CD4-positive, alpha-beta T cell treated with Interleukin-4 for 1 hour (primary cell): ENCODE measurements at places on chromosomes 3 and 15.

- DNase-seq = no peak
Observed at GRCh38 chr15:101514318-101514717, 24.8 kb upstream of the PCSK6 start.

- DNase-seq = no peak
Observed at GRCh38 chr3:178217479-178217878, 318.8 kb upstream of the KCNMB2 start.

- DNase-seq = no peak
Observed at GRCh38 chr15:98737159-98737558, 88.8 kb downstream of the IGF1R start.

- no peak for DNase-seq
Observed at GRCh38 chr3:71684046-71684756, 41.0 kb downstream of the EIF4E3 start.

DNA sequence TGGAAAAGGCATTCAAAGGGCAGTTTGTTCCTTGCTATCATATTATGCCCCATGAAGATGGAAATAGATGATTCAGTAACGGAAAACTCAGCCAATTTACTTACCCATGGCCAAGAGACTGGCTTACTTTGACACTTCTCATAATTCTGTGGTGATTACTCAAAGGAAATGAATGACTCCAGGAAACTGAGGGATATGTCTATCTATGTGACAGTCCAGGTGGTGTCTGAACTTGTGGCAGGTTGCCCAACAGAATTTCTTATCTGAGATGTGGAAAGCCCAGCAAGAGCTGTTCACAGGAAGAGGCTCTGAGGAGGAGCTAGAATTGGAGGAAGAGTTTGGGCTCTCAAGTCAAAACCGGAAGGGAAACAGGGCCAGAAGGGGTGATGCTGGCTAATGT, 91.2 kb downstream of the KCNAB1 start:
- no peak for DNase-seq

DNA sequence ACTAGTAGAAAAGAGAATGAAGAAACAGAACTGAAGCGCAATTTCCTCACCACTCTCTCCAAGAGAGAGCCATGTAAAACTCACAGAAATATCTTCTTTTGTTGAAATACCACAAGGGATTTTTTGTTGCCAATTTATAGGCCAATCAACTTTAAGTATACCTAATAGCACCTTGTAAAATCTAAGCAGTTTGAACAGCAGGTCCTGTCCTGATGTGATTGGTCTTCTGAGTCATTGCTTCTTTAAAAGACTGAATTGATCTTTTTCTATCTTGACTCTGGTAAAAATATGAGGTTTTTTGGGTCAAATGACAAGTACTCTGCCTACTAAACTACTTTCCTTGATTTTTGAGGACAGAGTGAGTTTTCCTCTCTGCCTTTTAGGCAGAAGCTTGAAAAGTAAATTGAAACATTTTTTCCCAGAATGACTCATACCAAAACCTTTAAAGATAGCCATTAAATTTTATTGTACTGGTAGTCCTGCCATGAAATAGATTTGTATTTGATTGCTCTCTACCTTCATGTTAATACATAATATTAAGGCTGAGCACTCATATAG, 343.9 kb upstream of the CBLB start:
- peak; percentile 19 for DNase-seq

GRCh38 chr3:55069950-55070349, 142.1 kb upstream of the LRTM1 start:
- DNase-seq = no peak

DNA sequence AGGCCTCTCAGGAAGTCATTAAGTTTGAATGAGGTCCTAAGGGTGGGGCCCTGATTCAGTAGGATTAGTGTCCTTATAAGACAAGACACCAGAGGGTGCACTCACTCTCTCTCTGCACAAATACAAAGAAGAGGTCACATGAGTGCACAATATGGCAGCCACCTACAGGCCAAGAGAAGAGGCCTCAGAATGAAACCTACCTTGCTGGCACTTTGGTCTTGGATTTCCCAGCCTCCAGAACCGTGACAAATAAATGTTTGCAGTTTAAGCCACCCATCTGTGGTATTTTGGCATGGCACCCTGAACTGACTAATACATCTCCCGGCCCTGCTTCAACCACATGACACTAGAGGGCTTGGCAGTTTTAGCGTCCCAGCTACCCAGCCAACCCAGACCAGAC, 73.9 kb upstream of the CHRNB4 start:
- DNase-seq = no peak

DNA sequence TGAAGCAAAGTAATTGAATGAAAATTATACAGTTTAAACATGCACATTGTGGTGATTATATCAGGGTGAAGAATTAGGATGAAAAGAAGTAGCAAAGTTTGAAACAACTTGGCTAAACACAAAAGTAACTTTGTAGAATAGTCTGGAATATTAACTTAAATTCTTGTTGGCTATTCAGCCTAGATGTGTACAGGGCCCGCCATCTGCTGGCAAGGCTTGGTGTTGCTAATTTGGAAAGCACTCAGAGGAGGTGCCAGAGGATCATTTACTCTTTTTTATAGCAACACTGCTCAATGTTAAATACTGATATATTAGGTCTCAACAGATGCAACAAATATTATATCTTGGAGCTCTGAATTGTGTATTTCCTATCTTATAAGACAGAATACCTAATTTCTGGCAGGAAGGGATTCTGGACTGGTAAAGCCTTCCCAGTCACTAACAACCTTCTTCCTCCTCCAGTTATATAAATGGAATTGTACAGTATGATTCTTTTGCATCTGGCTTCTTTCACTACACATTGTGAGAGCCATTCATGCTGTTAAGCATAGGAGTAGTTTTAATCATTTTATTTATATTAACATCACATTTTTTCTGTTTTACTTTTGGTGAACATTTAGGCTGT, 36.1 kb downstream of the TTC23 start:
- DNase-seq = peak; percentile 58

GRCh38 chr3:75075158-75075557, 460.7 kb upstream of the CNTN3 start:
- no peak for DNase-seq

GRCh38 chr3:194967151-194968117, 281.8 kb downstream of the FAM43A start:
- DNase-seq = no peak

DNA sequence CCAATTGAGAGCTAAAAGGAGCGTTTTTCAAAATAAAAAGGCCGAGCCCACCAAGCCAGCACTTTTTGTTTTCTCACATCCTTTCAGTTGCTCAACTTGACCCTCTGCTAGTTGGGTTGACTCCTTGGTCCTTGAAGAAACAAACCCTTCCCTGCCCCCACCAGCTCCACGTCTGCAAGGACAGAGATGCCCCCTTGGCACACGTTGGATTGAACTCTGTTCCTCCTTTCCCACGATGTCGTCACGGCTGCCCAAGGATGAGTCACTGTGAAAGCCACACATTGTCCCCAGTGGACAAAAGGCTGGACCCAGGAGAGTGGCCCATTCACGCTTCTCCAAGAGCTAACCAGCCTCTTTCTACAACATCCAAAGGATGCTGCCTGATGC, 43.0 kb upstream of the SPATA12 start:
- DNase-seq = no peak

DNA sequence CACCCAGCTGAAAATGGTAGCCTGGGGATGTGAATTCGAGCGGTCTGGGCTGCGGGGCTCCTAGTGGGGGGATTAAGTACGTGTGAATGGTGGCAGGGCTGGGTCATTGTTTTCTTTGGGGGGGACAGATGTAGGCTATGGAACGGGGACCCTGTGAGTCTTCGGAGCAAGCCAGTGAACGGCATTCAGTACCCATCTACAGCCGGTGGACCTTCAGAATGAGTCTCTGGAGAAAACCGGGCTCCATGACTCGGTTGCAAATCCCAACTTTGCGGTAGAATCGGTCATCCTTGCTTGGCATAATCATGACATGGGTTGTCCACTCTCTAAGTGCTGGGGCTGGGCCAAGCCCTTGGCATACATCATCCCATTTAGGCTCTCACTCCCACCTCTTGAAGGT, 7.2 kb upstream of the EOMES start:
- DNase-seq = no peak

- DNase-seq = no peak
Observed at GRCh38 chr3:133074977-133075376, 36.8 kb downstream of the TMEM108 start.

GRCh38 chr3:11650391-11650790, 6.7 kb upstream of the VGLL4 start:
- no peak for DNase-seq

DNA sequence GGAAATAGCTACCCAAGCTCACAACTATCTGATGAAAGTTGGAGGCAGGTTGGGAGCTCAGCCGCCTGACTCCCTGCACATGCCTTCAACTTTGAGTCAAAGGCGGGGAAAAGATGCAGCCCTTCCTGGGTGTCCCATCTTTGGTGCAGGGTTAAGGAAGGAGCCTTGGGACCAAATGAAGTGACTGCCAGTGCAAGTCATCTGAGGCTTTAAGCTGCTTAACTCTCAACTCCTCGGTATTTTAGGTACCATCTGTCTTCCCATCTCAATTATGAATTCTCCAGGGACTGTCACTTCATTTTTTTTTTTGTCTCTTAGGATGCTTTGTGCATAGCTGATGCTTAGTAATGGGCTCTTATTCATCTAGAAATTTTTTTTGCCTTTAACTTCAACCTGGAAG, 408.8 kb upstream of the C2CD4B start:
- DNase-seq = no peak

DNA sequence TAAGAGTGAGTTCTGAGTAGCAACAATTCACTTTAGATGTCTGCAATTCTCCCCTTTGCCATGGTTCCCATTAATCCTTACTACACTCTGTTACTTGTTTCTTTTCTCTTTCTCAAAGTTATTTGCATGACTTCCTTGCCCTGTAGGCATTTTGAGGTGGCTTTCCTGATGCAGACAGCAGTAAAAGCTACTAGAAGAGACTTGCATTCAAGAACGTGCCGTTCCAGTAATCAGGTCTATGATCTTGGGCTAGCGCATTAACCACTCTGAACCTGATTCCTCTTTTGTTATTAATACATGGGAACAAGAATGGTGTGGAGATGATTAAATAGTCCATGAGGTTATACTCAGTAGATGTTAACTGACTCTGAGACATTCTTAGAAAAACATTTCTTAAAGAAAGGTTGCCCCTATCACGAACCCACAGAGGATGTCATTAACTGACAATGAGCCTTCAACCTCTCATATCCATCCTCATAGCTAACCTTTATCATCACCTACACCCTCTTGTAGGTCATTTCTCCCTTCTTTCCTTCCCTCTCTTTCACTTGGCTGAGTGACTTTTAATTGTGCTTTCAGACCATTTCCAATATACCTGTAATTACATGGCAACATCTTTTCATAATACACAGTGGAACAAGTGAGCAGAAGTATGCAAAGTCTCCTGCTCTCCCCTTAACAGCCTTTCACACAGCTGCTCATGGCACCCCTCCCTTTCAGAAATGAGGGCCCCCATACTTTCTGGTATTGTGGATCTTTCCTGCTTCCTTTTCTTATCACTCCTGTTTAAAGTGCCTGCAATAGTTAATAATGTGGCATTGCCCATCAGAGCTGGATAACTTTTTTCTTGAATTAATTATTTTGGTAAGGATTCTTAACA, 175.9 kb downstream of the CHST2 start:
- DNase-seq = no peak

DNA sequence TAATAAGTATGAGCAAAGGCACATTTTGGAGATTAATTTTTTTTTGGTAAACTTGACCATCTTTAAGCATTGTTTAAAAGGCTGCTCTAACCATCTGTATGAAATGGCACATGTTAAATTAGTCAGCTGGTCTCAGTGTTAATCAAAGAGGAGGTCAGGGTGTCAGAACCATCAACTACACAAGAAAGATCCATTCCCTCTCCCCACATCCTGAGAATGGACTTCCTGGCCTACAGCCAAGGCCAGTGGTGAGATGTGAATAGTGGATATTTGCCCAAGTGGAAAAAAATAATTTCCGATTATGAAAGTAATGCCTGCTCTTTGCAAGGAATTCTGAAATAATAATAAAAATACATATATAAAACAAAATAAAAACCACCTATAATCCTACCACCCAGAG, 641.7 kb downstream of the NR2F2 start:
- no peak for DNase-seq

DNA sequence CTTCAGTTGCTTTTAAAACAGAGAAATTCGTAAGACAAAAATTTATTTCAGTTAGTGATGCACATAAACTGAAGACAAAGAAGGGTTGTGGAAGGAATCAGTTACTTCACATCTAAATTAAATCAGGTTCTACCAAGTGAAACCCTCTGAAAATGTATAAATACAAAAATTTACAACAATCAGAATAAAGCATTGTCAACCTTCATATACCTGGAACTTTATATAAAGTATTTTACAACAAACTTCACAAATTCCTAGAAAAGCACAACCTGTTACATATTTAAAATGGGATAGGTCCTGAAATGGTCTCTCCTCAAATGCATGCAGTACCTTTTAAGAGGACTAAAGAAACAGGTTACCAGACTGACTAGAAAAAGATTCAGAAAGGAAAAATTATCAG, 26.9 kb downstream of the ATOSA start:
- no peak for DNase-seq

DNA sequence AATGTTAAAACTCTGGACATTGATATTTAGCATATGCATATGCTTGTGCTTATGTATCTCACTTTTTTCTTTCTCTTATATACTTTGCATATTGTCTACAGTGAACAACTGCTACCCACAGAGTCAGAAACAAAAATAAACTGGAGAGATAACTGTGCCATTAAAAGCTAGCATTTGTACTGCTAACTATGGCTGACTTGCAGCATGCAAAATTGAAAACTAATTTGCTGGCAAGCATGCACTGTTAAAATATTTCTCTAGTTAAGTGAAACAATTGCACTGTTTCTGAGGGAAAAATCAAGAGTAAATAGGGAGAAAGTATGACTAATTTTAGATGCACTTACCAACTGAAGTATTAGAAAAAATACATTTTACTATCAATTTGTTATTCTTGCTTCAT, 177.8 kb downstream of the CBLB start:
- no peak for DNase-seq

GRCh38 chr15:85063522-85064079, 81.9 kb downstream of the PDE8A start:
- DNase-seq = no peak

DNA sequence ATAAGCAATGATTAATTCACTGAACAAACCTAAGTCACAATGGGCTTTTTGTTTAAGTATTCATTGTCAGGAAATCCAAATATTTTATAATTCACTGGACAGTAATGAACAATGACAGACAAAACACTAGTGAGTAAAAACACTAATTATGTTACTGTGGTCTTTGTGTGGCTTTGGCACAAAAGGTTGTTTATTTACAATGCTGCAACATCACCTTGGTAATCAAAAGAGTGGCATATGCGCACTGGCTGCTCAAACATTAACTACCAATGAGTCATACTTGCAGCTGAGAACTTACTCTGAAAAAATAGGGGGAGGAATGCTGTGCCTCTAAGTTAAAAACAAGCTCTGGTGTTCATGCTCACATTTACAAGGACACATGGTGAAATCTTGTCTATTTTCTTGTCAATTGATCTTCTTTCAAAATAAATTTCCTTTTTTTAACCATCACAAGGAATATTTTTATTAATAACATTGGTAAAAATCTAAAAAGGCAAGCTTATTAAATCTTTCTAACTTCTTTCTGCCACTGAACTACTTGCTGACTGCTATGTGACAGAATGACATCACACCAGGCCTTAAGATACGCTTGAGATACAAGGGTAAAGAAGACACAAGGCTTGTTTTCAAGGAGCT, 85.2 kb upstream of the PPIB start:
- peak; percentile 54 for DNase-seq
